Activated naive CD4-positive, alpha-beta T cell (primary cell): ENCODE measurements at places on chromosomes 4 and X.

DNA sequence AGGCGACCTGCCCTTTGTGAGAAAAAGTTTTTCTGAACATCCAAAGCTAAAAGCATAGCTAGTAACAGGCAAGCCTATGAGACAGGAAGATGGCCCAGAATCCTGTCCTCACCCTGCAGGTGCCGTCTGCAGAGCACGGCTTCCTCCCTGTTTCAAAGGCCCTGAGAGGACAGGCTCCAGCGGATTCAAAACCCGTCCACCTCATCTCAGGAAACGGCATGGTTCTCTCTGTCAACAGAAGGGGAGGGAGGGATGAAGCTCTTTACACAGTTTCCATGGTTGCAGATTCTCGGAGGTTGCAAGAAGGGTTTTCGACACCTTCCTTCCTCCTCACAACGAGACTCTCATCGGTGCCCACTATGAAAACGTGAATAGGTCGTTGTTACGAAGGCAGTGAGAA lies 8.3 kb downstream of the PPP2R3B start:
- DNase-seq, result no peak

GRCh38 chr4:110216129-110216528 lies 17.7 kb upstream of the ELOVL6 start:
- DNase-seq, result no peak

- DNase-seq, result no peak
Observed at GRCh38 chrX:13747836-13748235, 13.3 kb downstream of the OFD1 start.

DNA sequence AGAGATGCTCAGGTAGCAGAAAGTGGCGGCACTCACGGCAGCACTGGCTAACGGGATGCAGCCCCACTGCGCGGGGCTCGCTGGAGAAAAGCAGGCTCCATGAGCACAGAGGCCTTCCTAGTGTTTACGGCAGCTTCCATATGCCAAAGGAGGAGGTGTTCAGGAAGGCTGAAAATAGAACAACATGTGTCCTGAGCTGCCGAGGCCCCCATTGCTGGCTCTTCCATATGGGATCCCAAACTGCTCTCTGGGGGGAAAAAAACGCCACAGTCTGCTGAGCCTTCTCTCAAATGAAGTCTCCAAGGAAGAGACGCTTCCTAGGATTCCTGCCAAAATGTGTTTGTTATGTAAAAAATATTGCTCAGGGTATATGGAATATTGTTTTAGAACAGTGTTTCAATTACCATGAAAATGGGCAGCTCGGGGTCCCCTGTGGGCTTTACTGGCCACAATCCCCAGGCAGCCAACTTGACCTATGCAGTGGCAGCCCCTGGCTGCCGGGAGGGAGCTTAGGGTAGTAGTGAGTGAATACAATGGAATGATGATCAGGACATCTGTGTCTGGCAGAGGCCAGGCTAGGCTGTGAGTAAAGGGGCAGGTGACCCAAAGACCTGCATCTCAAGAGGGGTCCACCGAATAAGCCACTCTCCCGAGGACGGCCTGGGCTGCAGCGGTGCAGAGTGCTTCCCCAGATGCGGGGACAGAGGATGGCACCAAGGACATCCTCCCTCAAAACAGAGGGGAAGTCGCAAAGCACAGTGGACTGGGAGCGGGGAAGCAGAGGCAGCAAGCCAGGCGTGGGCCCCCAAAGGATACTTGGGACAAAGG lies 170.1 kb downstream of the AFAP1 start:
- DNase-seq, result no peak

DNA sequence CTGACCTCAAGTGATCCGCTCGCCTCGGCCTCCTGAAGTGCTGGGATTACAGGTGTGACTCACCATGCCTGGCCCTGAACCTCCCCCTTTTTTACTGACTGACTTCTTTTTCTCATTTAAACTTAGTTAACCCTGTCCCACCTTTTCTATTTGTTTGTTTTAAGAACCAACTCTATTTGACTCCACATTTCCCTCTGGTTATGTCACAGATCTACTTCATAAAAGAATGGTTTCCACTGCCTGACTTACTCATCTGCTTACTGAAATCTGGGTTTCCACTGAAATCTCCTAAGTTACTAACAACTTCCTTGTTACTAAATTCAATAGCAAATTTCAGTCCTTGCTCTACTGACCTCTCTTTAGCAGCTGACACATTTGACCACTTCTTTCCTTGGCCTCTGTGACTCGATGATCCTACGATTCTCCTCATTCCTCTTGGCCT lies 28.0 kb upstream of the NSUN7 start:
- no peak for DNase-seq

DNA sequence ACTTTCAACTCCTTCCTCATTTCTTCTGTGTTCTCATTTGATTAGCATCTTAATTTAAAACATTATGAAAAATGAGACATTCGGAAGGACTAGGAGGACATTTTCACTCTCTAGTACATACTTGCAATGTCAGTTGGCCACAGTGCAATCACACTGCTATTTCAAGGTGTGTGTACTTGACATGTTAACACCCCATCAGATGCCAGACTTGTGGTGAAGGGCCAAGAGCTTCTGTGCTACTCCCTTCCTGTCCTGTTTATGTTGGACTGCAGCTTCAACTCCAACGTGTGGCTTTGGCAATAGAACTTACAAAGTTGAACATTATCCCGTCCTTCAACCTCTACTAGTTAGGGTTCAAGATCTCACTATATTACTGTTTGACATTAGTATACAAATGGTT lies 221.0 kb downstream of the PALLD start:
- DNase-seq, result no peak

DNA sequence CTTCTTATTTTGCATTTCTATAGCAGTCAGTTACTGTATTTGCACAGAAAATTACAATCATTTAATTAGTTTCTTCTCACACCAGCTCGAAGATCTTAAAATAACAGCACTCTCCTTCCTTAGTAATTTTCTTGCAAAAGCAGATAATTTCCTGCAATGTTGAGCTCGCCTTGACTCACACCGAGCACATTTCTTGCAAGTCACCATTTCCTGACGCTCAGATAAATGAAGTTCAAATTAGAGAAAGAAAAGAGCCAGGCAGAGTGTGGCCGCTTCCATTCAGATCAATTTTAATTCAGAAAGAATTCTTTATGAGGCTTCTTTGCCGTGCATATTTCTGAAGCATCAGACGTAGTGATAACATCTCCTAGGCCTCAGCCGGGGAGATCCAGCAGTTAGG lies 10.1 kb downstream of the SORCS2 start:
- DNase-seq, result no peak

- no peak for DNase-seq
Observed at GRCh38 chrX:129626026-129626425, 28.7 kb downstream of the APLN start.

GRCh38 chrX:33968611-33969010 lies 163.5 kb downstream of the FAM47A start:
- DNase-seq, result no peak

- no peak for DNase-seq
Observed at GRCh38 chr4:113564493-113564892, 197.0 kb downstream of the CAMK2D start.

- DNase-seq, result no peak
Observed at GRCh38 chr4:74391890-74392475, 27.0 kb downstream of the EREG start.
